Endothelial cell of umbilical vein (primary cell): ENCODE measurements at places on chromosomes 12 and 14.

DNA sequence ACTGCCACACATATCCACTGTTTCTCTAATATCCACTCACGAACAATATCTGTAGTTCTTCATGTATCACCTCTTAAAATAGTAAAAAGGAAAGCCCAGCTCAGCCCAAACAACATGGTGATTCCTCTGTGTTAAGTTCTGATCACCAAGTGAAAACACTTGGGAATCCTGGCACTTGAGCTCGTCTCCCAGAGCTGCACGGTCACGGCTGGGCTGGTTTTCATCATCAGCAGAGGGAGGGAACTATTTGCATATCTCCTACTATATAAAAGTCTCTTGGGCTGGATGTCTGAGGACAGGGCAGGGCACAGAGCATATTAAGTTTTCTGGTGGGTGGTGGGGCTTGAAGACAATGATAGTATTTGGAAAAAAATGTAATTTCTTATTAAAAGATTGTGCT is 870.6 kb downstream of the TMEM121 start:
- no peak for DNase-seq

- no peak for DNase-seq
These were observed 81.6 kb downstream of the MYRFL start for GRCh38 chr12:69906411-69907216.

- no peak for DNase-seq
These were observed 54.2 kb upstream of the BCL11B start for GRCh38 chr14:99326041-99326710.

DNA sequence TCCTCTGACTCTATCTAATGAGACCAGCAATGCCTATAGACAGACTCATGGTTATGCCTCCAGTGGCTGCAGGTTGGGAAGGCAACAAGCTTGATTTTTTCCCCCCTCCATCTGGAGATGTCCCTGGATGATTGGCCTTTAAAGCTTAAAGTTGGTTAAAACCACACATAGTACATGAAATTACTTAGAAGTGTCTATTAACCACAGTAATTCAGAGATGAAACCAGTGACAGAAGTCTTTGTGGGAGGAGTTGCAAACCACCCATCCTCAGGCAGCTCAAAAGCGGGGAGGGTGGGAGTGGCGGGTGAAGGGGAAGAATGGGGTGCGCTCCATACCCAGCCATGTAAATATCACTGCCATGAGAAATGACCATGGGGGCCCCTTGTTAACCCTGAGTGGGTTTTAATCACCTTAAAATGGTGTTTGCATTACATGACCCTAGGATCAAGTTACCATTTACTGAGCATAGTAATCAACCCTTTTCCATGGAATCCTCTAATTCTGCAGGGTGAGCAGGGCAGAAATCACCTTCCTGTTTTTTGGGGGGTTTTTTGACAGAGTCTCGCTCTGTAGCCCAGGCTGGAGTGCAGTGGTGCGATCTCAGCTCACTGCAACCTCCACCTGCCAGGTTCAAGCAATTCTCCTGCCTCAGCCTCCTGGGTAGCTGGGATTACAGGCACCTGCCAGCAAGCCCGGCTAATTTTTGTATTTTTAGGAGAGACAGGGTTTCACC is 133.5 kb downstream of the FOXN3 start:
- no peak for DNase-seq

DNA sequence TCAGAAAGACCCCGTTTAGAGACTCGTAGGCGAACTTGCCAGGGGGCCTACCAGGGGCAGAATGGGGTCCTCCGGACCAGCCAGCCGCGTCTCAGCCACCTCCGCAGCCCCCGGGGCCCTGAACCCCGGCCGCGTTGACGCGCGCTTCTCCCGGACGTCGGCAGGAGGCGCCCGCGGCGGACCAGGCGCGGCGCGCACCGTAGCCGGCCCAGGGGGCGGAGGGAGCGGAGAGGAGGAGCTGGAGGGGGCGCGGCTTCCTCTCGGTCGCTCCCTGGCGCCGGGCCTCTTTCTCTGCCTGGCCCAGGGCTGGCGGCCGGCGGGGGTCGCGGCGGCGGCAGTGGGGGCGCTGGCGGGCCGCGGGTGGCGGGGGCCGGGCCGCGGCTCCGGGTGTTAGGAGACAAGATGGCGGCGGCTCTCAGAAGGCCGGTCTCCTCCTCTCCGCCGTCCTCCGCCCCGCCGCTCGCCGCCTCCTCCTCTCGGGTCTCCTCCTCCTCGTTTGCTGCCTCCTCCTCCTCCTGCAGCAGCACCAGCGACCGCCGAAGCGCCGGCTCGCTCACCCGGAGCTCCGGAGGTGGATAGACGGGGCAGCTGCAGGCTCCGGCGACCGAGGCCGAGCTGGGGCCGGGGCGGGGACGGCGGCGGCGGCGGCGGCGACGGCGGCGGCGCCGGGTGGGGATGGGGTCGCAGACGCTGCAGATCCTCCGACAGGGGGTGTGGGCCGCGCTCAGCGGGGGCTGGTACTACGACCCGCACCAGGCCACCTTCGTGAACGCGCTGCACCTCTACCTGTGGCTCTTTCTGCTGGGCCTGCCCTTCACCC is at the start of gene PCNX1:
Gene PCNX1, plus strand, starts transcription at position 284 of the 820 bp plus-strand sequence. Its CDS starts 392 bp downstream, at position 676.
- DNase-seq: peak; percentile 79

- DNase-seq: no peak
These were observed 37.9 kb downstream of the KCTD10 start for GRCh38 chr12:109439181-109439580.

DNA sequence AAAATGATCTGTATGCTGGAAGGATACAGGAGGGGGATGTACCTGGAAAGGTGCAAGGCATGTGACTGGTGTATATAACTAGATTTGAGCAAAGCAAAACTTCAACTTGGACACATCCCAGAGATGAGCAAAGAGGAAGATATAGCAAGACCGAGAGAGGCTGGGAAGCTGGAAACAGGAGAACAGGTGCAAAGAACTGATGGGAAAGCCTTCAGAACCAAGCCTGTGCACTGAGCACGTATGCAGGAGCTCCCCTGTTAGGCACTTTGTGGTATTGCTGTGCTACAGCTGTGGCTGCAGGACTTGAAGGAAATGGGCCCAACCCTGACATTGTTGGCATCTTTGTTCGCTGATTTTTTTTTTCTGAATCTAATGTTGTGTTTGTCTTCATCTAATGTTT is 120.7 kb upstream of the PWP1 start:
- no peak for DNase-seq

- no peak for DNase-seq
These were observed 64.1 kb downstream of the NELL2 start for GRCh38 chr12:44812062-44812461.

DNA sequence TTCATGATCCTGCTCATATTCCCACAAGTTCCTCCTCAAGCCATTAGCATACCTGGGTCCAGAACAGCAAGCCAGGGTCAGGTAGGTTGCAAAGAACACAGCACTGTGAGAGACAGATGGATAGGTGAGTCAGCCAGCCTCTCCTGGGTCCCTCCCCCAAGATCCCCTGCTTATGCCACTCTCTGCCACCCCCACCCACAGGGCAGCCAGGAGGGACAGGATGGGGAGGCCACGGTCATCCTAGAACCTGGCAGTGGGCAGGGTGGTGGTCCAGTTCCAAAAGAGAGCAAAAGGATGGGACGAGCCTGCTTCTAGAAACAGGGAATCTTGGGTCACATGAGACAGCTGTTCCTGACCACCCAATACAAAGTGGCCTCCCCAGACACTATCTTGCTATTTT is 12.7 kb downstream of the FAIM2 start:
- DNase-seq: no peak

- DNase-seq: no peak
These were observed 32.7 kb upstream of the GLIPR1 start for GRCh38 chr12:75447691-75448393.

GRCh38 chr14:104363891-104364760 is 215.4 kb upstream of the C14orf180 start:
- no peak for DNase-seq

DNA sequence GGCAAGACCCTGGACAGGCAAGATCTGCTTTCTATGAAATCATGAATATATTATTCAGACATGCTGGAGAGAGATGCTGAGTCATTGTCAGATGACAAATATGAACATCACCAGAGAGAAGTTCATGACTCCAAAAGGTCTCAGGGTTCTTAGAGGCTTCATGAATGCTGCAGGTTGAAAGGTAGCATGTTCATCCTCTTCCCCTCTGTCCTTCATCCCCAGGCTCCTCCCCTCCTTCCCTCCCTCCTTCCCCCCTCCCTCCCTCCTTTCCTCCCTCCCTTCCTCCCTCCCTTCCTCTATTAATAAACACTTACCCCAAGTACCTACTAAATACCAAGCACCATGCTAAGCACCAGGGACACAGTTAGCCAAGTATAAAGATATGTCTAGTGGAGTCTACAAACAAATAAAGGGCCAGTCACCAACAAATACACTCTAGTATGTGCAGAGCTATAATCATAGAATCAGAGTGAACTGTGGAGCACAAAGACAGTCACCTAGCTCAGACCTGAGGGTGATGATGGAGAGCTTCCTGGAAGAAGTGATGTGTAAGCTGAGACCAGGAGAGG is 46.2 kb downstream of the RPH3A start:
- DNase-seq: peak; percentile 42

- no peak for DNase-seq
These were observed 53.2 kb downstream of the TSPAN19 start for GRCh38 chr12:84982888-84983287.

- no peak for DNase-seq
These were observed 2.1 kb downstream of the SDR9C7 start for GRCh38 chr12:56932146-56932545.

GRCh38 chr12:31558521-31558920 is 32.4 kb downstream of the DENND5B start:
- no peak for DNase-seq

DNA sequence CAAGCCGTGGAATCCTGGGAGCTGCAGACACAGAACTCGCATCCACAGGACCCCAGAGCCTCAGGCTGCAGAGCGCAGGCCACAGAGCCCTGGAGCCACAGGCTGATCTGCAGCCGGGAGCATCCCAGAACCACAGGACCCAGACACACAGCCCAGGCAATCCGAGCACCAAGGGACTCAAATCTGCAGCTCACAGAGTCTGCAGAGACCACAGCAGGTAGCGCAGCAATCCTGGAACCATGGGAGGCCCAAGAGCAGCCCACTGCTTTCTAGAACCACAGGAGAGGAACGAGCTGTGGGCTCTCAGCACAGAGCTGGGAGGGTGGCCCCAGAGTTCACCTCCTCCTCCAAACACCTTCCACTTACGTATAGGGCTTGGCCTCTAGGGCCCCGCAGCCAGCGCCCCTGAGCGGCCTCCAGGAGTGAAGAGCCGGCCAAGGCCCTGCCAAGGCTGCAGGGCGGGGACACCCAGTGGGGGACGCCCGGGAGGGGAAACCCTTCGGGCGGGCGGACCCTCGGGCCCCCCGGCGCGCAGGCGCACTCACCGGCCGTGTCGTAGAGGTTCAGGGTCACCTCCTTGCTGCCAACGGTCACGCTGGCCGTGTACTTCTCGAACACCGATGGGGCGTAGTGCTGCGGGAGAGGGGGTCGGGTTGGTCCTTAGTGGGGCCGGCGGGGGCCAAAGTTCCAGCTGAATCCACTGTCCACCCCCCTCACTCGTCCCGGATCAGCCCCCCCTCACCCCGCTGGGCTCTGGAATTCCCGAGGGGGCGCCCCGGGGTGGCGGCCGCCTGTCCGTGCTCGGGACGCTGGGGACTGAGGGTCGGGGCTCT is 665 bp downstream of the RHOF start:
- no peak for DNase-seq

DNA sequence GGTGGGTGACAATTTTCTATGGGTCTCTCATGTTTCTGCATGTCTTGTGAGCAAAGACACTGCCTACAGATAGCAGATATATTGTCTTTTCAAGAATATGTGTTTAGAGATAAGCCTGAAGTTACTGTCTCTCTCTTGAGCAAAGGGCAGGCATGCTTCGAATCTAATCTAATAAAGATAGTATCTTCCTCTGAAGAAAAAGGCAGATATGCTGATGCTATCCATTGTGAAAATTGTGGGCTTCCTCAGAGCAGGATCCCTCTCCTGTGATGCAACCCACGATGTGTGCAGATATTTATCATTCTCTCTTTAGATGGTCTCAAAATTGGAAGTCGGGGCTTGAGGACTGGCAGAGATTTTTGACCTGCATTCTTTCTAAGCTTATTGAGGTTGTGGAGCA is 187.0 kb downstream of the DACT1 start:
- DNase-seq: no peak

GRCh38 chr12:129564768-129565167 is 339.1 kb downstream of the TMEM132D start:
- no peak for DNase-seq

GRCh38 chr12:106345746-106346145 is 11.8 kb upstream of the POLR3B start:
- peak; percentile 67 for DNase-seq

DNA sequence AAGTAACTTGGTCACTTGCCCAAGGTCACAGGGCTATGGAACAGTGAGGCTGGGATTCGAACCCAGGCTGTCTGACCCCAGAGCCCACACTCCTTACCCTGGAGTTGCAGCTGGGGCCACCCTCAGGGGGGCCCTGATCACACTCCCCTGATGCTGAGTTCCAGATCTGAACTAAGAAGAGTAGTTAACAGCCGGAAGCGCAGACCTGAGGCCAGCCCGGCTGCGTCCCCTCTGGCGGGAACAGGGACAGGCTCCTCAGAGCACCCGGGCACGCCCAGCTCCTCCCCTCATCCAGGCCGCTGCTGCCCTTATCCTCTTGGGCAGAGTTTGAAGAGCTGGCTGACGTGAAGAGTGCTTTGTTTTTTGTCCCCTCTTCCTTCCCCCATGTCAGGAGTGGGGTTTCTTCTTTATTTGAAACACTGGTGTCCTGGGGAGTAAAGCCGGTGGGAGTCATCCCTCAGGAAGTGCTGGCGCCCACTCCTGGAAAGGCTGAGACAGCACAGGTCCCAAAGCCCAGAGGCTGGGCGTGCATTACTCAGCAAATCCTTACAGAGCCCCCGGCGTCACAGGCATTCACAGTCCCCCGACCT is 8.7 kb downstream of the PHB2 start:
- DNase-seq: peak; percentile 61

- no peak for DNase-seq
These were observed 339.9 kb upstream of the RGS6 start for GRCh38 chr14:71592361-71592760.
